ENCODE measurements at places on chromosomes 5 and 9. TPM values are rescaled to one million over a fixed set of nuclear protein-coding genes. Genes with fewer than 3 reads are reported as not detected.

Gene HTR4
- total RNA-seq, result not detected

Gene EFNA5
- 26.7 TPM for total RNA-seq

Gene OR13C8
- total RNA-seq, result not detected

Gene ZSWIM6
- total RNA-seq, result 5.9 TPM

Gene GPR150
- 0.15 TPM for total RNA-seq

Gene PCDHB11
- total RNA-seq, result 0.20 TPM

Gene PDE6A
- total RNA-seq, result 0.25 TPM

Gene CCDC69
- 1.0 TPM for total RNA-seq

Gene PCDHA4
- total RNA-seq, result 0.95 TPM

Gene TLX3
- not detected for total RNA-seq

Gene GABRA1
- total RNA-seq, result not detected

Gene OMD
- not detected for total RNA-seq

Gene NR2F1
- total RNA-seq, result 4.4 TPM

Gene BTNL8
- total RNA-seq, result not detected

Gene DNAJB5
- total RNA-seq, result 6.2 TPM

Gene TRAPPC13
- 15.2 TPM for total RNA-seq

Gene QRFP
- not detected for total RNA-seq

Gene MTX3
- total RNA-seq, result 7.2 TPM

Gene POLE3
- 115 TPM for total RNA-seq

Gene DRD1
- 0.24 TPM for total RNA-seq

Gene DIPK1B
- 9.4 TPM for total RNA-seq

Gene C9orf153
- total RNA-seq, result 0.14 TPM

Gene PCDHB3
- total RNA-seq, result not detected

Gene WDR38
- not detected for total RNA-seq

Gene PAPPA
- total RNA-seq, result 46.1 TPM

Gene ZNF883
- 0.90 TPM for total RNA-seq

Gene IFNA13
- total RNA-seq, result not detected

Gene IFNK
- total RNA-seq, result not detected

Gene DAB2IP
- 10.3 TPM for total RNA-seq

Gene C5orf52
- not detected for total RNA-seq

Gene SLC30A5
- total RNA-seq, result 38.5 TPM

Gene NIPBL
- total RNA-seq, result 12.5 TPM

Gene C6
- not detected for total RNA-seq

Gene F2RL2
- total RNA-seq, result 5.2 TPM

Gene NTNG2
- total RNA-seq, result 3.2 TPM

Gene SPOCK1
- total RNA-seq, result 17.0 TPM

Gene TNC
- 1.0 TPM for total RNA-seq

Gene SLC36A2
- not detected for total RNA-seq

Gene ACSL6
- not detected for total RNA-seq

Gene ADAM19
- 13.7 TPM for total RNA-seq

Gene AP3B1
- 23.2 TPM for total RNA-seq
